ENCODE measurements at places on chromosomes 7 and 10.

- H3K4me3 ChIP-seq: no peak overlapping the region
- H3K4me1 ChIP-seq: no peaks in the 10 kb centered on the region
- H3K36me3 ChIP-seq: no peaks in the 10 kb centered on the region
- H3K27me3 ChIP-seq: peaks cover 7% of the 10 kb centered on the region
- DNase-seq: no peak
Measured at GRCh38 chr7:107064255-107064654, 19.8 kb downstream of the PRKAR2B start.

GRCh38 chr7:2205036-2205780 is 27.5 kb downstream of the MAD1L1 start:
- H3K4me3 ChIP-seq: no peak overlapping the region
- peak; percentile 37 for DNase-seq
- H3K4me1 ChIP-seq: no peaks in the 10 kb centered on the region
- peaks cover 16% of the 10 kb centered on the region for H3K36me3 ChIP-seq
- H3K27ac ChIP-seq: no peak overlapping the region

DNA sequence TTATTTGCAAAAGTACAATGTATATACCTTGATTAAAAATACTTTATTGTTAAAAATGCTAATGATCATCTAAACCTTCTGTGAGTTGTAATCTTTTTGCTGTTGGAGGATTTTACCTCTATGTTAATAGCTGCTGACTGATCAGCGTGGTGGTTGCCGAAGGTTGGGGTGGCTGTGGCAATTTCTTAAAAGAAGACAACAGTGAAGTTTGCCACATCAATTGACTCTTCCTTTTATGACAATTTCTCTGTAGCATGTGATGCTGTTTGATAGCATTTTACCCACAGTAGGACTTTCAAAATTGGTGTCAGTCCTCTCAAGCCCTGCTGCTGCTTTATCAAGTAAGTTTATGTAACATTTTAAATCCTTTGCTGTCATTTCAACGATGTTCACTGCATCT is 16.9 kb upstream of the ENTPD1 start:
- H3K36me3 ChIP-seq: no peaks in the 10 kb centered on the region
- H3K27me3 ChIP-seq: no peaks in the 10 kb centered on the region
- peaks cover 8% of the 10 kb centered on the region for H3K4me1 ChIP-seq
- H3K27ac ChIP-seq: no peak overlapping the region

GRCh38 chr7:150755473-150756099 is 18.4 kb downstream of the GIMAP5 start:
- H3K4me3 ChIP-seq: no peak overlapping the region
- no peaks in the 10 kb centered on the region for H3K4me1 ChIP-seq
- H3K27me3 ChIP-seq: no peaks in the 10 kb centered on the region
- peak; percentile 34 for DNase-seq

DNA sequence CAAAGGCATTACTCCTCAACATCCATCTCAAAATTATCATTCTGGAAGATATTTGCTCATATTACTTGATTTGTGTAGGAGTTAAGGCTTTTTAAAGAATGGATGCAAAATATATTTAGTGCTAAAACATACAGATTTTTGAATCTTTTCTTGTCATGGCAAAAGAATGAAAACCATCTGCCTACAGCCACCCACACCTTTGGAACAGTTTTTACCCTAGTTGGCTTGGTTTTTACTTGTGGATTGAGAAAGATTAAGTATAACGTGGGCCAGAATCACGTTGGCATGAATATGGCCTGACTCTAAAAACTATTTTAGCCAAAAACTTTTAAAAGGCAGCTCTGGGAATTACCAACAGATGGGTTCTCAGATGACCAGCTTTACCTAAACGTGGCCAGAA is 128.2 kb downstream of the SPAG6 start:
- H3K4me1 ChIP-seq: peaks cover 9% of the 10 kb centered on the region
- H3K4me3 ChIP-seq: peak overlapping the region; percentile 17
- H3K27me3 ChIP-seq: peaks cover 30% of the 10 kb centered on the region
- no peak for DNase-seq
- H3K36me3 ChIP-seq: no peaks in the 10 kb centered on the region
- peak overlapping the region; percentile 33 for H3K27ac ChIP-seq

GRCh38 chr10:69456880-69457693 is 5.8 kb downstream of the TSPAN15 start:
- no peaks in the 10 kb centered on the region for H3K36me3 ChIP-seq
- peaks cover 4% of the 10 kb centered on the region for H3K4me1 ChIP-seq
- no peak overlapping the region for H3K4me3 ChIP-seq
- peak; percentile 94 for DNase-seq

GRCh38 chr10:30384701-30385201 is 35.7 kb upstream of the MTPAP start:
- peaks cover 3% of the 10 kb centered on the region for H3K4me1 ChIP-seq
- H3K27me3 ChIP-seq: peaks cover 18% of the 10 kb centered on the region
- no peaks in the 10 kb centered on the region for H3K36me3 ChIP-seq
- peak; percentile 72 for DNase-seq
- H3K27ac ChIP-seq: no peak overlapping the region

DNA sequence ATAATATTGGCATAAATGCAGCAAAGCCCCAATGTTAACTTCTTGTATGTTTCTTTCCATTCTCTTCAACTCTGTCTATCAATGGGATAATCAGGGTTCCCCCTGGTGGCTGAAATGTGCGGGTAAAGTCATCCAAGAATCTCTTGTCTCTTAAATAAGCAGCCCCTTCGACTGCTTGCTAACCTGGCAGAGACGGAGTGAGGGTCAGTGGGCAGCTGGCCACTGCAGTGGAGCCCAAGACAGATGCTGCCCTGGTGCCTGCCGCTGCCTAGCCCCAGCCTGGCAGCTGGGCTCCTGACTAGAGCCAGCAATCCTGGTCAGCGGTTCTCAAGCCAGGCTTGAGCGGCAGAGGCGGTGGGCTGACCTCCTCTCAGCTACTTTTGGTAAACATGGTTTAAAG is 248.9 kb downstream of the COBL start:
- no peaks in the 10 kb centered on the region for H3K27me3 ChIP-seq
- H3K36me3 ChIP-seq: no peaks in the 10 kb centered on the region
- H3K27ac ChIP-seq: no peak overlapping the region
- H3K4me3 ChIP-seq: peak overlapping the region; percentile 55
- H3K4me1 ChIP-seq: no peaks in the 10 kb centered on the region

- DNase-seq: no peak
- H3K36me3 ChIP-seq: no peaks in the 10 kb centered on the region
- no peak overlapping the region for H3K27ac ChIP-seq
- H3K4me3 ChIP-seq: no peak overlapping the region
Measured at GRCh38 chr7:47882635-47883034, 65.6 kb downstream of the PKD1L1 start.

- no peak overlapping the region for H3K4me3 ChIP-seq
- no peaks in the 10 kb centered on the region for H3K36me3 ChIP-seq
- no peaks in the 10 kb centered on the region for H3K4me1 ChIP-seq
Measured at GRCh38 chr10:50336140-50336539, 84.8 kb upstream of the ASAH2 start.

DNA sequence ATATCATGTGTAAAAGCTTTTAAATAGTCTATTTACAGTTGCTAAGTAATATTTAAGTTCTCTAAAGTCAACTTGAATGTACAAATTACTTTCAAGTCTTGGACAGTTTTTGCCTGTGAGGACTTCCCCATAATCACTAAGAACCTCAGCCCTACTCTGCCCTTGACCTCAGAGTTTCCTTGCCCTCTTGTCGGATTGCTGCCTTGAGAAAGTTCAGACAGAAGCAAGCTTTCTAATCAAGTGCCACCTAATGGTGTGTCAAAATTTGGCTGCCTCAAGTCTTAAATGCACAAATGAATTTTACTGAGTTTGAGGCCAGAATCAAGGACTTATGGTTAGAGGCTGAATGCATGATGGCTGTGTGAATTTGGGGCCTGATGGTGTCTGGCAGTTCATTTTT is 88.3 kb upstream of the KAT6B start:
- H3K4me3 ChIP-seq: no peak overlapping the region
- H3K27ac ChIP-seq: no peak overlapping the region
- H3K27me3 ChIP-seq: no peaks in the 10 kb centered on the region
- H3K36me3 ChIP-seq: no peaks in the 10 kb centered on the region
- H3K4me1 ChIP-seq: no peaks in the 10 kb centered on the region

- H3K36me3 ChIP-seq: no peaks in the 10 kb centered on the region
- DNase-seq: no peak
Measured at GRCh38 chr10:28774051-28774995, 97.0 kb downstream of the BAMBI start.

DNA sequence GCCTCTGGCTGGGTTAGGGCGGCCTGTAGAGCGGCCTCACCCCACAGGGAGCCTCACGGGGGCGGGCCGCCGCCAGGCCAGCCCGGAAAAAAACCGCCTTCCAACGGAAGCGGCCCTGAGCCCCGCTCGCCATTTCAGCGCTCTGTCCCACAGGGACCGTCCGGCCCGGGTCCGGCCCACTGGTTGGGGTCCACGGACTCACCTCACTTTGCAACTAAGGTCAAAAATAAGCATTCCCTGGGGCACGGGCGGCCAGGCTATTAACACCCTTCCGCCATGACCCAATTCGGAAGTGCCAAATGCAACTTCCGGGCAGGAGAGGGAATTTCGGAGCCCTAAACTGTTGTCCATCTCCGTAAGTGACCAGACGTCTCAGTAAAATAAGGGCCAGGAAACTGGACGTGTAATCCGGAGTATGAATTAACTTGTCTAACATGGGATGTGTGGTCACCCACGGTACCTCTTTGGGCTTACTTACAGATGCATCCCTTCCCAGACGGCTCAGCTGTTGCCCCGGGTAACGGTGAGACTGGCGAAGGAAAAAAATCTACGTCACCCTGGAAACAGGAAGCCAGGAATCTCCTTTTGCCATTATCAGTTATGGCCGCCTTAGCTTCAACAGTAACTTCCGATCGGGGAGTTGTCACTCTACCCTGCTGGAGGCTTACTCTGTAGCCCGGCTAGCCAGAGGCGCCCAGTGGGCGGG is at the start of gene BBIP1:
Gene BBIP1, minus strand, starts transcription at position 538 of the 706 bp plus-strand sequence. CDS start 1,023 bp downstream, outside the sequence.
- DNase-seq: no peak
- H3K27me3 ChIP-seq: no peaks in the 10 kb centered on the region
- H3K36me3 ChIP-seq: no peaks in the 10 kb centered on the region
- H3K27ac ChIP-seq: peak within 1 kb of the TSS; percentile 99
- H3K4me3 ChIP-seq: peak within 1 kb of the TSS; percentile 88

DNA sequence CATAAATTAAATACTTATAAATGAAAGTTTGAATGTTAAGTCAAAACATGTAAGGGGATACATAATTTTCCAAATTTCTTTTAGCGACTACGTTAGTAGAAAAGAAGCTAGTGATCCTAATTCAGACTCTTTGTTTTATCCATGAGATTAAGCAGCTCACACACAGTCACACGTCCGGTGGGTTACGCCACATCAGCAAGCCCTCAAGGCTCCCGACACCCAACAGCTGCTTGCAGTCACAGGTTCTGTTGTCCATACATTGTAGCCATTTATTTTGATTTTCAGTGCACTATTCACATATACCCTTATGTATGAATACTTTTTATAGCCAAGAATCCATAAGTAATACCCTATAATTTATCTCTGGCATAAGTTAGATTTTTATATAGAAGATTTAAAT is 39.5 kb downstream of the XRCC2 start:
- DNase-seq: no peak
- no peak overlapping the region for H3K27ac ChIP-seq
- H3K4me3 ChIP-seq: no peak overlapping the region
- no peaks in the 10 kb centered on the region for H3K36me3 ChIP-seq
- no peaks in the 10 kb centered on the region for H3K4me1 ChIP-seq
- H3K27me3 ChIP-seq: no peaks in the 10 kb centered on the region

DNA sequence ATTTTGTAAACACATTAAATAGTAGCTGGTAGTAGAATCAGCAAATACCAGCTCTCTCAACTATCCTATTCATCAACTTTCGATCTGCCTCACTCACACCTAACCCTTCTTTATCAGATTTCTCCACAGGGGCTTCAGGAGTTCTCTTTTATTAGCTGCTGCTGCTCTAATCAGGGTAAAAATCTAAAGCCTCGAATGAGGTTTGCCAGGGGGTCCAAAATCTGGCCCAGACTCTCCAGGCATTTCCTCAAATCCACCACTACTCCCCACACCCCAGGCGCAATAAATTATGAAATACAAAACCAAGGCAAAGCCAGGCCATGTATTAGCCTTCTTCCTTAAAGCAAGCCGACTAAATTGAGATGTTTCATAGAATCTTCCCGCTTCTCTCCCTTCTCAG is 2.3 kb downstream of the RNF216 start:
- H3K4me3 ChIP-seq: no peak overlapping the region
- H3K27ac ChIP-seq: no peak overlapping the region
- H3K4me1 ChIP-seq: peaks cover 15% of the 10 kb centered on the region
- H3K27me3 ChIP-seq: no peaks in the 10 kb centered on the region

GRCh38 chr10:43943818-43944360 is 295.2 kb upstream of the ZNF32 start:
- no peaks in the 10 kb centered on the region for H3K27me3 ChIP-seq
- H3K4me3 ChIP-seq: no peak overlapping the region
- H3K27ac ChIP-seq: no peak overlapping the region
- peaks cover 6% of the 10 kb centered on the region for H3K4me1 ChIP-seq
- no peak for DNase-seq

DNA sequence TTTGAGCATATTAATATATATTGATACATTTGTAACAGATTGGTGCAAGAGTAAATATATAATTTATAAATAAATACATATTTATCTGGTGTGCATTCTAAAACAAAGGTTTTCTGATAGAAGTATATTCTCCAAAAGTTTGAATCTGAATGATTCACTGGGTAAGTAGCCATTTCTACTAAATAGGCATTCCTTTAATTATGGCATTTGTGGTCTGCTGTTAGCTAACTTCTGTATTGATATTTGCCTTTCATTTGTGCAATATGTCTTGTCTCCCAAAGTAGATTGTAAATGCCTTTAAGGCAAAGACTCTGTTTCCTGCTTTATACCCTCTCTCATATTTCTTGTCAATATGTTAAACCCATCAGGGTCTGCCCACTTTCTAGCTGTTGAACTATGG is 11.1 kb upstream of the ARID5B start:
- peak; percentile 65 for DNase-seq
- H3K4me3 ChIP-seq: no peak overlapping the region
- H3K4me1 ChIP-seq: peaks cover 19% of the 10 kb centered on the region
- H3K27ac ChIP-seq: no peak overlapping the region

DNA sequence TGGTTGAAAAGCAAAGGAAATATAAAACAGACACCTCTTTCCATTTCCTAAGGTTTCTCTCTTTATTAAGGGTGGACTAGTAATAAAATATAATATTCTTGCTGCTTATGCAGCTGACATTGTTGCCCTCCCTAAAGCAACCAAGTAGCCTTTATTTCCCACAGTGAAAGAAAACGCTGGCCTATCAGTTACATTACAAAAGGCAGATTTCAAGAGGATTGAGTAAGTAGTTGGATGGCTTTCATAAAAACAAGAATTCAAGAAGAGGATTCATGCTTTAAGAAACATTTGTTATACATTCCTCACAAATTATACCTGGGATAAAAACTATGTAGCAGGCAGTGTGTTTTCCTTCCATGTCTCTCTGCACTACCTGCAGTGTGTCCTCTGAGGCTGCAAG is 154.4 kb upstream of the LANCL2 start:
- peaks cover 16% of the 10 kb centered on the region for H3K4me1 ChIP-seq
- no peaks in the 10 kb centered on the region for H3K27me3 ChIP-seq
- DNase-seq: no peak
- H3K4me3 ChIP-seq: no peak overlapping the region
- H3K36me3 ChIP-seq: peaks cover 42% of the 10 kb centered on the region
- H3K27ac ChIP-seq: no peak overlapping the region

GRCh38 chr7:144821067-144821466 is 14.8 kb downstream of the TPK1 start:
- no peak overlapping the region for H3K4me3 ChIP-seq
- H3K4me1 ChIP-seq: peaks cover 22% of the 10 kb centered on the region
- H3K27ac ChIP-seq: no peak overlapping the region

Data from osteoblast (primary cell).